IMR-90 (cell line): ENCODE measurements at places on chromosomes 5 and 9. TPM values are rescaled to one million over a fixed set of nuclear protein-coding genes. Genes with fewer than 3 reads are reported as not detected.
A peak's percentile ranks its signal among the peaks of the same experiment; 100 is the strongest.

DNA sequence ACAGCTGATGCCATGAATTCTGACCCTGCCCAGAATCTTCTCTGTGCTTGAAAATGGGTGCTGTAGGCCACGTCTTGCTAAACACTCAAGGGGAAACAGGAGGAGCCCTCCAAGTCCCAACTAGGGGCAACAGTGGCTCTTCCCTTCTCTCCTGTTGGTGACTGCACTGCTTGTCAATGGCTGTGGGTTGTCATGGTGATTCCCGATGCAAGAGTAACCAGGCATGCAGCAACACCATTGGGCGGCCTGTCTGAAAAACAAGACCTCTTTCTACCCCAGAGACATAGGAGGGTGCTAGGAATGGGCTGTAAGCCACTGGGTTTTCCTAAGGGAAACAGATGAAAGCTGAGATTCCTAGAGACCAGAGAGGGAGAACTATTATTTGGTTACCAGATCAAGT is 201.7 kb upstream of the PANK3 start:
- DNase-seq, result no peak

DNA sequence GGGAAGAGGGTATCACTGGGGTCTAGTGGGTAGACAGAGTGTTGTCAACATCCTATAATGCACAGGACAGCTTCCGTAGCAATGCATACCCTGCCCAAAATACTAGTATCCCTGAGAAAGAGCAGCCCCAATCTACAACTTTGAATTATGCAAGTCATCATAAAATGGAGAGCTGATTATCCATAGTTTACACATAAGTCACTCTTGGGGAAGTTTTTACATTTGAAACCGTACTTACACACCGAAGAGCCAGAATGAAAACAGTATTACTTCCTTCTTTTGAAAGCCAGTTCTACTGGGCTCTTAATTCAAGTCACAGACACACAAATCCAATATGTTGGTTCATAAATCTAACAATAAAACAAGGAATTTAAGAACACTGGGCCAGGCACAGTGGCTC is 21.6 kb downstream of the RNF145 start:
- no peak for DNase-seq

DNA sequence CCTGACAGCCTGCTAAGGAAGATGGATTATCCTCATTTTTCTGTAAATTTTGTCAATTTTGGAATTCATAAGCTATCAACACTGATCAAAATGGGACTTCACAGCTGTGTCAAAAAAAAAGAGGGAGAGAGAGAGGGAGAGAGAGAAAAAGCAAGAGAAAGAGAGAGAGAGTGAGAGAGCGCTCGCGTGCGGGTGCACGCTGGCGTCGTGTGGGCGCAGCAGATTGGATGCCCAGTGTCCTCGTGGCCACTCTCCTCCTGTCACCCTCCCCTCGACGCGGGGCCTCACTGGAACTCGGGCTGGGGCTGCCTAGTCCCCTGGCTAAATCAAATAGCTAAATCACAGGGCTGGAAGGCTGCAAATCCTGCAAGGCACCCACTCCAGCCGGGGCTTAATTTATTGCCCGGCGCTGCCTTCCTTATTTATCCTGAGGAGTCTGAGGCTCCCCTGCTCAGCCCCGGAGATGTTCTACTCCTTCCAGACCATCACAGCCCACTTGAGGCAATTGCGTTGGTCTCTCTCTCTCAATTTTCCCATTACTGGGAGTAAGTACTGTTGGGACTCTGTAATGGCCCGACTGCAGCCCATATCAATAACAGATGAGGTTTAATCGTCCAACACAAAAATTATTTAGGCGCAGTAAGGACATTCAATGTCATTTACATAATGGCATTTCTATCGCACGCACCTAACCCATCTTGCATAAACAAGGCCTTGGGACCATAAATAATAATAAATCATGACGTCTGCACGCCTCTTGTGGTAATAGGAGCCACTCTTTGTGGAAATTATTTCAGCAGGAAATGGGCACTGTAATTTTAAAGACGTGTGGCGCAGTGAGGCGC is 94.2 kb downstream of the PAX5 start:
- no peak for DNase-seq

- DNase-seq, result no peak
These were observed 569.1 kb upstream of the MEF2C start for GRCh38 chr5:89452081-89452480.

- peak; percentile 68 for DNase-seq
These were observed 15.6 kb upstream of the FOXD1 start for GRCh38 chr5:73464016-73464745.

- DNase-seq, result peak; percentile 88
These were observed 48.0 kb upstream of the POU5F2 start for GRCh38 chr5:93789173-93790067.

DNA sequence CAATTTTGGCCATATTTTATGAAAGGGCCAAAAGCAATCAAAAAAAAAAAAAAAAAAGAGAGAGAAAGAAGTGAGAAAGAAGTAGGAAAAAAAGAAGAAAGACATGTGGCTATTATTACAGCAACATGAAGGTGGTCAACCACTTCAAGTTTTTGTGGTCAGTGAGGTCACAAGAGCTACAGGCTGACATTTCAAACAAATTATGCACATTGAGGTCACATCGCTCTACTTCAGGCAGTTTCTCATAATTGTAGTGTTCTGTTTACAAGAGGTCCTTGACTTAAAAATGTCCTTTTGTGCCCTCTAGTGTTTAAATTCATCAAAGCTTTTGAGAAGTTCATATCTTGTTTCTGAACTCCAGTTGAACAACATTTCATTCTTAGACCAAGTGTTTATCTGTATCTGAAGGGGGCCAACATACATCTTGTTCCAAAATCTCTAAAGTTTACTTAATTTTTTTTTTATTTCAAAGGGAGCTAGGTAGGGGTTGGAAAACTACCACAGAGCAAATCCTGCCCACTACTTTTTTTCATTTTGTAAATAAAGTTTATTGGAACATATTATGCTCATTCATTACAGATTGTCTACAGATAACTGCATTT is 513.1 kb downstream of the PDE4D start:
- peak; percentile 71 for DNase-seq

DNA sequence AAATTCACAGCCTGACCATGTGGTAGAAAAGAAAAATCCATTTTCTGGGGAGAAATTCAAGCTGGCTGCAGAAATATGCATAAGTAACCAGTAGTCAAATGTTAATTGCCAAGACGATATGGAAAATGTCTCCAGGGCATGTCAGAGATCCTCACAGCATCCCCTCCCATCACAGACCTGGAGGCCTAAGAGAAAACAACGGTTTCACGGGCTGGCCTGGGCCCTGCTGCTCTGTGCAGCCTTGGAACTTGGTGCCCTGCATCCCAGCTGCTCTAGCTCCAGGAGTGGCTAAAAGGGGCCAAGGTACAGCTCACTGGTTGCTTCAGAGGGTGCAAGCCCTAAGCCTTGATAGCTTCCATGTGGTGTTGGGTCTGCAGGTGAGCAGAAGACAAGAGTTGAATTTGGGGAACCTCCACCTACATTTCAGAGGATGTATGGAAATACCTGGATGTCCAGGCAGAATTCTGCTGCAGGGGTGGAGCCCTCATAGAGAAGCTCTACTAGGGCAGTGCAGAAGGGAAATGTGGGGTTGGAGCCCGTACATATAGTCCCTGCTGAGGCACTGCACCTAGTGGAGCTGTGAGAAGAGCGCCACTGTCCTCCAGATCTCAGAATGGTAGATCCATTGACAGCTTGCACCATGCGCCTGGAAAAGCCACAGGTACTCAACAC is 49.7 kb downstream of the PTBP3 start:
- DNase-seq, result no peak

GRCh38 chr9:92769990-92770359 is 5.3 kb upstream of the BICD2 start:
- DNase-seq, result no peak

- no peak for DNase-seq
These were observed 15.1 kb downstream of the EPB41L4B start for GRCh38 chr9:109305801-109306200.

- peak; percentile 61 for DNase-seq
These were observed 42.8 kb downstream of the RAPGEF1 start for GRCh38 chr9:131697097-131697496.

DNA sequence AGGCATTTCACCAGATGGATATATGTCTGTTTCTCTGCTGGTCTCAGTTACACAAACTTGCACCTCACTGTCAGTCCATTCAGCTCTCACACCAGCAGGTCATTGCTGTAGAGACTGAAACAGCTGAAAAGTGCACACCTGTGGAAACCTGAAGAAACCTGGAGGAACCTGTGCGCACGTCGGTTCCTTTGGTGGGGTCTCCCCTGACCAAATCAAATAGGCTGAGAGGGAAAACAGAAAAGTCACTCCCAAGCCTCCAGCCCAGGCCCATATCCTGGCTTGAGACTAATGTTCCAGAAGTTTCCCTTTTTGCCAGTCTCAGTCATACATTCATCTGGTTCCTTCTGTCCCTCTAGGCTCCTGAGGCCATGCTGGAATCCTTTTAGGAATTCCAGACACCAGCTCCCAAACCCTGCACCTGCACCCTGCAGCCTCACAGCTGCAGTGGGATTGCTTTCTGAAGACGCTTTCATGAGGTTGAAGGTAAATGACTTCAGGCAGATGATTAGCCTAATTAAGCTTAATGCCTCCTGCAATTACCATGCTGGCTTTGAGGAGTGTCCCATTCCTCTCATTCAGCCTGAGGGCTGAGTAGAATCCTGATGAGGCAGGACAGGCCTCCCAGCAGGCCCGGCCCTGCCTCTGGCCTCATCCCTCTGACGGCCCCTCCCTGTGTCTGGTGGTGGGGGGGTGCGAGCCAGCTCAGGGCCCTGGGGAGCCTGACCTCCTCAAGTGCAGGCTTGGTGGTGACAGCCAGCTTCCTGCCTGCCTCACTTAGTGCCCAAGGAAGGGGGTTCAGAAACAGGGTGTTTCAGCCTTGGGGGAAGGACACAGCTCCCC is 24.3 kb upstream of the CXCL14 start:
- DNase-seq, result no peak

DNA sequence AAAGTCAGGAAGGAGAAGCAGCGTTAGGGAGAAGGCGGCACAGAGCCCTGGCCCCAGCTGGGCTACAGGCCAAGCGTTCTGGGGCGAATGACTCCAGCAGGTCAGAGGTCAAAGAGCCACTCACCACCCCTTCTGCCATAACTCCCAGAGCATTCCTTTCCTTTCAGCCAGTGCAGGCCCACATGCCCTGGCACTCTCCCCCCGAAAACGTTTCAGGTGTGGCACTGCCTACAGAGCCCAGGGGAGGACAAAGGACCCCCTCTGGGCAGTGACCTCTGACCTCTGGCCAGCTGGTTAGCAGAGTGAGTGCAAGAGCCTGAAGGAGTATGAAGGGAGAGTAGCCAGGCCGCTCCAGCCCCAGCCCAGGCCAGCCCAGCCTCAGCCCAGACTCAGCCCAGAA is 4.9 kb downstream of the ABCA2 start:
- DNase-seq, result no peak

DNA sequence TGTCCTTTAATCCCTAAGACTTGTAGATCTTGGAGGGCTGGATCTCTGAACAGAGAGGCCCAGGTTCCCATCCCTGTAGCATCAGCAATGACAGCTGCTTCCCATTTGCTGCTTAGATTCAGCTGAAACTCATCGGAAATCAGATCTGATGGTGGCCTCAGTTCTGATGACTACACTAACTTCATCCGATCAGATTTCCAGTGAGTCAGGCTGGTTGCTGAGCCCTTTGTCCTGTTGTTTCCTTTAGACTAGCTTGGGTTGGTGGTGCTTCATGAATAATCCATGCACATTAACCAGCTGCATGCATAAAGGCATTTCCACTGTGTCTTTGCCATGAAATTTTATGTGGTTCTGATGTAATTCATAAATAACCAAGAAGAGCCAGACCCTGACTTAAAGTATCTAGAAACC is 195.2 kb upstream of the TUT7 start:
- DNase-seq, result peak; percentile 99

- peak; percentile 47 for DNase-seq
These were observed 36.2 kb downstream of the VAV2 start for GRCh38 chr9:133955821-133956411.

DNA sequence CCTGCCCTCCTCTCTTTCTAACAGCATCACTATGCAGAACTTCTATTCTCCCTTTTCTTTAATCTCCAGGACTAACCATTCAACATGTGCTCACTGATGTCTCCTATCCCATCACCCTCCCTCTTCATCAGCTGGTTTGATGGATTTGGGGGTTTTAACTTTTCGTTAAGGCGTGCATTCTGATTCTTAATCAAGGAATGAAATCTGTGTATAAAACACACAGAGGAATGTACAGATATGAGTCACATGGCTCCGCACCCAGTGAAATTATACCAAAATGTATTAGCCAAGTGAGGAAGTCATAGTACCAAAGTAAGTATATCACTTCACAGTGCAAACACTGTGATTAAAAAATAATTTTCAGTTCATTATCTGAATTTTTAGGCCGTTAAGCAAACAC is 35.2 kb downstream of the MARCHF11 start:
- DNase-seq, result no peak

DNA sequence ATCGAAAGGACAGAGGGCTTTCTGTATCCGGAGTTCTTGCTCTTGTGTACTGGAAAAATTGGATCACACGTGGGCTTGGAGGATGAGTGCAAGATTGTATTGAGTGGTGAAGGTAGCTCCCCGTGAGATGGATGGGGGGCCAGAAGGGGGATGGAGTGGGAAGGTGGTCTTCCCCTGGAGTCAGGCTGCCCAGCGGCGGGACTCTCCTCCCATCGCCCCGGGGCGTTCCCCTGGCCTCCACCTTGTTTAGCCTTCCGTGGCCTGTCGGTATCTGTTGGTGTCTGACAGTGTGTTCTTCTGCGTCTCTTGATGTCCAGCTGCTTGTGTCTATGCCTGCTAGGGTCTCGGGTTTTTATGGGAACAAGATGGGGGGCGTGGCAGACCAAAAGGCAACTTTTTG is 54.6 kb upstream of the GABRA6 start:
- DNase-seq, result no peak

DNA sequence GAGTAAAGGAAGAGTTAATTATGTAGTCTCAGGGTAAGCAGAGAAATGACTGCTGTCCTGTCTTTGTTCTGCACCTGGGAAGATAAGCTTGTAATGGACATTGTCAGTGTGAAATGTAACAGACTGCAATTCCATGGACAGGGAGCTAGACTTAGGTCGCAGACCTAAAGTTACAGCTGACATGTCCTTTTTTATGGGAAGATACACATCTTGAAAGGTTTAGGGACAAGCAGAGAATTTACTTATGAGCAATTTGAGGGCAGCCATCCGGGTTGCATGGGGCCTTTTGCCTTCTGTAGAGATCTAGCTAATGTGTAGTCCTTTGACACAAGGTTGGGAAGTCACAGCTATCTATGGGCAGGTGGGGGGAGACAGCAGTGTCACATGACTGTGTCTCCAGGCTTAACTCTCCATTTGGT is 85.7 kb downstream of the SERINC5 start:
- no peak for DNase-seq

- peak; percentile 1 for DNase-seq
These were observed 367.2 kb downstream of the OSTF1 start for GRCh38 chr9:75455444-75455921.

GRCh38 chr5:78377056-78377717 is 16.8 kb downstream of the SCAMP1 start:
- DNase-seq, result peak; percentile 35

- peak; percentile 58 for DNase-seq
These were observed 5.5 kb downstream of the NSMF start for GRCh38 chr9:137453643-137454081.

C5orf46 gene
- 0.98 and 1.3 TPM in 2 replicates for polyA plus RNA-seq

TNFSF8 gene
- polyA plus RNA-seq, result not detected in 2 replicates

ALDH7A1 gene
- 54.9 and 62.2 TPM in 2 replicates for polyA plus RNA-seq

MYMK gene
- polyA plus RNA-seq, result not detected in 2 replicates

PCDHA12 gene
- polyA plus RNA-seq, result 0.03 TPM in 1 of 2 replicates, not detected in the other

PCDHB4 gene
- polyA plus RNA-seq, result 0.03 and 0.06 TPM in 2 replicates

PCA3 gene
- polyA plus RNA-seq, result not detected in 2 replicates

ADAMTSL2 gene
- not detected in 2 replicates for polyA plus RNA-seq

C9orf153 gene
- not detected in 2 replicates for polyA plus RNA-seq

SPATA31C1 gene
- polyA plus RNA-seq, result not detected in 2 replicates

SLIT3 gene
- polyA plus RNA-seq, result 0.50 and 0.70 TPM in 2 replicates

RFX3 gene
- 0.95 and 1.7 TPM in 2 replicates for polyA plus RNA-seq

C9orf43 gene
- 0.24 and 0.46 TPM in 2 replicates for polyA plus RNA-seq
